ENCODE measurements at places on chromosomes 12 and 14. TPM values are rescaled to one million over a fixed set of nuclear protein-coding genes. Genes with fewer than 3 reads are reported as not detected.

DNA sequence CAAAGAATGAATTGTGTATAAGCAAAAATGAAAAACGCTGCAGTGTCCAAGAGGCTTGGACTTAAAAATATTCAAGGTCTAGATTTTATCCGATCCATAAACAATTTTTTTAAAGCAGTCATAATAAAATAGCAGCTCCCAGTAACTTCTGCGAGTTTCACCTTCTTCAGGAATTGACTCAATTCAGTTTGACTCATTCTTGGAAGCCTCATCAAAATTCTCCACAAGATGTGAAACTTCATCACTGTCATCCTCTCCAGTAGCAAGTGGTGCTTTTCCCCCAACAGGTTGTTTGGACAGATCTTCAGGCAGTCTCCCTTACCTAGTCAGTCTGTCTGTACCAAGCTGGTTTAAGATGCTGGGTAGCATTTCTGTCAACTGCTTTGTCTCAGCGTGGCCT lies 93.5 kb upstream of the FOXG1 start:
- no peak overlapping the region for H3K27ac ChIP-seq
- no peak for DNase-seq
- no peak overlapping the region for H3K4me3 ChIP-seq
- no peaks in the 10 kb centered on the region for H3K4me1 ChIP-seq
- H3K27me3 ChIP-seq: no peaks in the 10 kb centered on the region

GRCh38 chr14:102523569-102524450 lies 14.2 kb upstream of the ANKRD9 start:
- no peaks in the 10 kb centered on the region for H3K36me3 ChIP-seq
- H3K4me3 ChIP-seq: 0 out of 2 replicates have a peak overlapping the region, but pooled peaks have one; percentile 26
- no peak overlapping the region for H3K27ac ChIP-seq
- DNase-seq: no peak
- peaks cover 38% of the 10 kb centered on the region for H3K4me1 ChIP-seq
- H3K27me3 ChIP-seq: no peaks in the 10 kb centered on the region

- H3K4me1 ChIP-seq: no peaks in the 10 kb centered on the region
- H3K36me3 ChIP-seq: no peaks in the 10 kb centered on the region
- no peaks in the 10 kb centered on the region for H3K27me3 ChIP-seq
- DNase-seq: no peak
Observed at GRCh38 chr12:29867823-29868222, 84.1 kb upstream of the TMTC1 start.

DNA sequence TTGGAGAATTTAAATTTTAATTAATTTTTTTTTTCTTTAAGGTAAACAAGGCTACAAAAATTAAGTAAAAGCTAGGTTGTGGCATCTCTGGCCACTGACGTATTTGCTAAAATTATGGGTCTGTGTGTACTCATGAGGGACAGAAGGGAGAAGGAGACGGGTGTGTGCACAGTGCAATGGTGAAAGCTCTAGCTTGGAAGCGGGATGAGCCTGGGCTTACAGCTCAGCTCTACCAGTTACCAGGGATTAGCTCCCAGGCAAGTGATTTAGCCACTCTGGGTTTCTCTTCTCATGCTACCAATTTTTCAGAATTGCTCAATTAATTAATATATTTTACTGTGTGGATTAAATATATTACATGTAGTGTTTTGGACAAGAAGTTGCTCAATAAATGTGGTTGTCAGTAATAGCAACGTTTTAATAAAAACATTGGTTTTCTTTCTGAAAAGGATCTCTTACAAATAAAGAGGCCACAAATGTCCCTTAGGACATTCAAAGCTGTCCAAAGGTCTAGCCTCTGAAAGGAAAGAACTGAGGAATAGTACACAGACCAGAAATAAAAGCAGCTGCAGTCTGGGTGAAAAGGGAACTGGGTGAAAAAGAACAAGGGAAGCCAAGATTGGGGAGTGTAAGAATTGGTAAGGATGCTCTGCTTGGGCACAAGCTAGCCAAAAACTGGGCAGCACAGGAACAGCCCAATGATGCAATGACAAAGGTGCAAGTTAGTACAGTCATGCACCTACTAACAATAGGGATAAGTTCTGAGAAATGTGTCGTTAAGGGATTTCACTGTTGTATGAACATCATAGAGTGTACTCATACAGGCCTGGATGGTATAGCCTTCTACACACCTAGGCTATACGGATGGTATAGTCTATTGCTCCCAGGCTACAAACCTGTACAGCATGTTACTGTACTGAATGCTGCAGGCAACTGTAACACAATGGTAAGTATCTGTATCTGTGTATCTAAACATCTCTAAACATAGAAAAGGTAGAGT lies 61.7 kb downstream of the FERMT2 start:
- H3K36me3 ChIP-seq: peaks cover 38% of the 10 kb centered on the region
- H3K27me3 ChIP-seq: no peaks in the 10 kb centered on the region
- no peak overlapping the region for H3K27ac ChIP-seq
- H3K4me1 ChIP-seq: no peaks in the 10 kb centered on the region
- no peak overlapping the region for H3K4me3 ChIP-seq

Gene PPP1R1A
- total RNA-seq: 0.20 TPM

DNA sequence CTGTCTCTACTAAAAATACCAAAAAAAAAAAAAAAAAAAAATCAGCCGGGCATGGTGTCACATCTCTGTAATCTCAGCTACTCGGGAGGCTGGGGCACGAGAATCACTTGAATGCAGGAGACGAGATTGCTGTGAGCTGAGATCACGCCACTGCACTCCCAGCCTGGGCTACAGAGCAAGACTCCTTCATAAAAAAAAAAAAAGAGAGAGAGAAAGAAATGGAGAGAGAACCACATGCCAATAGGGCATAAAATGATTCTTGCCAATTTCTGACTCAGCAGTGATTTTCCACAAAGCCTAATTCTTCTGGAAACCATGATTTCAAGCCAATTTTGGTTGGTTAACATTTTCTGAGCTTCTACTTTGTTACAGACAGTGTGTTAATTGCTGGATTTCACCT lies 250.4 kb upstream of the SEL1L start:
- no peak for DNase-seq
- no peaks in the 10 kb centered on the region for H3K4me1 ChIP-seq
- no peak overlapping the region for H3K27ac ChIP-seq
- no peak overlapping the region for H3K4me3 ChIP-seq
- no peaks in the 10 kb centered on the region for H3K27me3 ChIP-seq

Measured in HepG2 (cell line).